NCI-H510A treated with DMSO at 0.1 percent for 48 hours (cell line): ENCODE measurements at places on chromosomes 2 and 18.

DNA sequence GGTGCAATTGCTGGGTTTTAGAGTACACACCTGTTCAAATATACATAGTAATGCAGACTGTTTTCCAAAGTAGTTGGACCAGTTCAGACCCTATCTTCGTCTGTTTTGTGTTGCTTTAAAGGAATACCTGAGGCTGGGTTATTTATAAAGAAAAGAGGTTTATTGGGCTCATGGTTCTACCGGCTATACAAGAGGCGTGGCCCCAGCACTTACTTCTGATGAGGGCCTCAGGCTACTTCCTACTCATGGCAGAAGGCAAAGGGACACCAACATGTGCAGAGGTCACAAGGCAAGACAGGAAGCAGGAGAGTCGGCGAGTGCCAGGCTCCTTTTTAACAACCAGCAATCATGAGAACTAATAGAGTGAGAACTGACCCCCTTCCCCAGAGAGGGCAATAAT, 21.9 kb upstream of the EMILIN2 start:
- no peak for DNase-seq

- no peak for DNase-seq
These were observed 266.7 kb downstream of the METTL4 start for GRCh38 chr18:2304378-2305175.

- DNase-seq, result no peak
These were observed 267.5 kb upstream of the SLC8A1 start for GRCh38 chr2:40719414-40719813.

DNA sequence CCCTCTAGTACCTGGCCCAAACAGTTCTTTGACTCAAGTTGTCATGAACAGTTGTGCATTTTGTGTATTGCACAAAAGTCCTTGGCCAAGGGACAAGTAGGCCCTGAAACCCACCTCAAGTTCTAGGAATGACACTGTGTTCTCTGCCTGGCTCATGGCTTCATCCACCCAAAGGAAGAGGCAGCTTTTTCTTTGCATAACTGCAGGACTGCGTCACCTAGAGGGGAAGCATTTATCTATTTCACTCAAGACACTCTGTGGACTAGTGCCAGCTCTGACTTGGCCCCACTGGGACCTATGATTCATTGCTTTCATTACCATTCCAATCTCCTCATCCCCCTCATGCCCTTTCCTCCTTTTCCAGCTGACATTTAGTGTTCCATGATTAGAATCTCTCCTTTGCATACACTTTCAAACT, 119.3 kb upstream of the SIX2 start:
- DNase-seq, result no peak

DNA sequence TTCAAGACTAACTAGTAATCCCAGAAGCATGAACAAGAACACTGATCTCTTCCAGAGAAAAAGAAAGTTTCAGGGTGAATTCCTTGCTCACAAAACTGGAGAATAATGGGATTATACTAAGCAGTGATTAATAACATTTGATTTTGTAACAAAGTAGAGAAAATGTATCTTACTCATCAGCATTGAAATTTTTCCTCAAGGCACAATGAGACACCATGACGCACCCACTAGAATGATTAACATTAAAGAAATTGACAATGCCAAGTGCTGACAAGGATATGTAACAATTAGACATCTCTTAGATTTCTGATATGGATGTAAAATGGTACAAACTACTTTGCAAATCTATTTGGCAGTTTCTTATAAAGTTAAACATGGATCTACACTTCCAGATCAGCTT, 101.1 kb upstream of the EPHA4 start:
- no peak for DNase-seq

DNA sequence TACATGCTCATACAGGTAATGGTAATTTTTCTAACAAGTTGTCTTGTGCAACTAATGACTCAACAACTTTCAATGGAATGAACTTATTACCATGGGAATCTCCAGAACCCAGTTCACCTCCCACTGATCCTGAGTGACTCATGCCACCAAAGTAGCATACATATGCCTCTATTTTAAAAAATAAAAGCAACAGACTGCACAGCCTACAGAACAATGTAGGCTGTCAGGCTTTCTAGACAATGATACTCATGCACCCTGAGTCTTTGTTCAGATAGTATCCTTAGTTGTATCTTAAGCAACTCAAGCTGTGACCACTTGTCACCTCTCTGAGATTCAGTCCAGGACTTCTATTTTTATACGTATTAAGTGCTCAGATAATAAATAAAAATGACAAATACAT, 531.0 kb upstream of the SETBP1 start:
- DNase-seq, result no peak

- DNase-seq, result no peak
These were observed 164.8 kb upstream of the STK17B start for GRCh38 chr2:196336207-196336606.

- no peak for DNase-seq
These were observed 195.7 kb downstream of the SMAD7 start for GRCh38 chr18:48754993-48755473.

DNA sequence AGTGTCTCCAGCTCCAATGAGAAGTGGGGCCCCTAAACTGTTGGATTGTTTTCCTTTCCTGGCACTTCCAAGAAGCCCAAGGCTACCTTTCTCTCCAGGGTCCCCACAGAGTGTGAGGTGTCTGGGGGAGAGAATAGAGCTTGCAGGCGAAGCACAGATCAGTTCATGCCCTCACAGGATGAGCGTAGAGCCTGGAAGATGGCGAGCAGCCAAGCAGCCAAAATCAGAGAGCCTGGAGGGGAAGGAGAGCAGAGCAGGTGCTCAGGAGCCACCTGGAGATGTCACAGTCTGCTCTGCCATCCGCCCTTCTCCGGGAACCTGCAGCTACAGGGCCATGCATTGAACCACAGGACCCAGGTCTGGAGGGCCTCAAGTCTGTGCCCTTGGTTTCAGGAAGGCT, 54.7 kb upstream of the TCF7L1 start:
- no peak for DNase-seq

GRCh38 chr18:56038171-56039030, 450.4 kb upstream of the TCF4 start:
- DNase-seq, result no peak

GRCh38 chr2:44731505-44731904, 210.0 kb upstream of the SIX3 start:
- no peak for DNase-seq

DNA sequence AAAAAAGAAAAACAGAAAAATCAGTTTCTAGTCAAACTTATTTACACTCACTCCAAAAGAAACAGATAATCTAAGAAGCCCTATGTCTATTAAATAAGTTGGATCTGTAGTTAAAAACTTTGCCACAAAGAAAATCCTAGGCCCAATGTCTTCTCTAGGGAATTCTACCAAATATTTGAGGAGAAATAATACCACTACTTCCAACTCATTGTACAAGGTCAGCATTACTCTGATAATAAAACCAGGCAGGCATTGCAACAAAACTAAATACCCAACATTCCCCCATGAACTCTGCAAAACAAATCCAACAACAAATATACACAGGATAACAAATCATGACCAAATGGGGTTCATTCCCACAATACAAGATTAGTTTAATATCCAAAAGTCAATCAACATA, 73.8 kb upstream of the ST8SIA5 start:
- no peak for DNase-seq
